Thoracic aorta (tissue), 2 donors: ENCODE measurements at places on chromosomes 7 and 10. TPM values are rescaled to one million over a fixed set of nuclear protein-coding genes. Genes with fewer than 3 reads are reported as not detected.

HBP1 gene
- 138 TPM for total RNA-seq

REPIN1 gene
- 80.0 TPM for total RNA-seq

HOXA11 gene
- total RNA-seq: 3.7 TPM

GRCh38 chr7:120775755-120776154 is 82.2 kb downstream of the TSPAN12 start:
- H3K4me3 ChIP-seq: no peak overlapping the region
- H3K4me1 ChIP-seq: no peaks in the 10 kb centered on the region
- H3K27ac ChIP-seq: no peak overlapping the region
- H3K36me3 ChIP-seq: no peaks in the 10 kb centered on the region
- no peaks in the 10 kb centered on the region for H3K27me3 ChIP-seq
- no peak for DNase-seq

DNA sequence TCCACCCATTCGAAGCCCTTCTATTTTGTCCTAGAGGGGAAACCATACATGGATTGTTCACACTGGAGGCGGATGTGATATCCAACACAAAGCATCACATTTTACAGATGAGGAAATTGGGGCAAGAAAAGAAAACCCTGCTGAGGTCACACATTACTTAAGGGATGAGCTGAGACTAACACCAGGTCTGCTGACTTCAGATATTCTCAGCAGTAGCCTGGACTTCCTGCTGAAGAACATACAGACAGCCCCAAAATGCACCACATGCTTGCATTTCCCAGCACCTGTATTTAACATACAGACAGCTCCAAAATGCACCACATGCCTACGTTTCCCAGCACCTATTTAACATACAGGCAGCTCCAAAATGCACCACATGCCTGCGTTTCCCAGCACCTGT is 11.2 kb downstream of the GIMAP5 start:
- no peak for DNase-seq
- no peaks in the 10 kb centered on the region for H3K27me3 ChIP-seq
- no peaks in the 10 kb centered on the region for H3K4me1 ChIP-seq
- no peak overlapping the region for H3K4me3 ChIP-seq
